ENCODE measurements at places on chromosomes 12 and 14. TPM values are rescaled to one million over a fixed set of nuclear protein-coding genes. Genes with fewer than 3 reads are reported as not detected.

- DNase-seq: peak; percentile 11
Measured at GRCh38 chr14:76292561-76292960, 83.4 kb upstream of the ESRRB start.

CAPZA3 gene
- total RNA-seq: not detected

MORN3 gene
- 1.3 TPM for total RNA-seq

GRCh38 chr12:591167-592023, 71.8 kb downstream of the NINJ2 start:
- DNase-seq: peak; percentile 77

GRCh38 chr12:12874029-12874428, 17.3 kb upstream of the GPRC5A start:
- DNase-seq: no peak

KRT78 gene
- total RNA-seq: not detected

GRCh38 chr12:9115731-9116559, at the start of gene A2M:
Gene A2M (minus strand): TSS chr12:9115919. CDS start chr12:9115849, 70 bp downstream.
- no peak for DNase-seq

GPR162 gene
- total RNA-seq: 14.7 TPM

- DNase-seq: no peak
Measured at GRCh38 chr14:24974591-24975374, 75.2 kb downstream of the STXBP6 start.

DNA sequence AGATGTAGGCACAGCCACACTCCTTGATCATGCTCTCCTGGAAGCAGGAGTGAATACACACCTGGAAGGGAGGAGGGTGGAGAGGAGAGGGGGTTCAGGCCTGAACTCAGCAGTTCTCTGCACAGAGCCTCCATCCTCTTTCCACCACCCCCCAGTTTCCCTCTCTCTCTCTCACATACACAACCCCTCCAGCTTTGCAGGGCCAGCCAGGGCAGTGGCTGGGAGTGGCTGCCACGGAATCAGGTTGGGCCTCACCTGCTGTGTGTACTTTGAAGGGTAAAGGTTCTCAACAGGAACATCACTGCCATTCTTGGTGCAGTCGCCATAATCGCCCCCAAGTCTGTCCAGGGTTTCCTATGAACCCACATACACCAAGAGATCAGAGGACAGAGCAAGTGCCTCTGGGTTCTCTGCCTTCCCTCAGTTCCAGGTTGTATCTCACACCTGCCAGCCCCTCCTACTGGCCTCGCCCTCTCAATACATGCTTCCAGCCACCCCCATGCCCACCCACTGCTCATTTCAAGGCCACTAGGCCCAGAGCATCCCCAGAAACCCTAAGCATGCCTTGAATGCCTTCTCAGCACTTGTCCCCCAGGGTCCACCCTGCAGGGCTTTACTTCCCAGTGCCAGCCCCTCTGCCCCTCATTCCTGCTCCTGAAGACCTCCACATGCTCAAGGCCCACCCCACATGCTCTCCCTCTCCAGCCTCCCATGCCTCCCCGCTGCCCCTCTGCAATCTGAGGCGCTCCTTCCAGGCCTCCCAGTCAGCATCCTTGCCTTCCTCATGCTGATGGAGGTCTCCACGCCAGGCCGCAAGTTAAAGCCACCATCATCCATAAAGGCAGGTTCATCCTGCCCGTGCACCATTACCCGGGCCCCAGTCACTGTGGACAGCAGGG, 12.9 kb upstream of the TNFRSF1A start:
- peak; percentile 53 for DNase-seq

SERPINA10 gene
- not detected for total RNA-seq

DNA sequence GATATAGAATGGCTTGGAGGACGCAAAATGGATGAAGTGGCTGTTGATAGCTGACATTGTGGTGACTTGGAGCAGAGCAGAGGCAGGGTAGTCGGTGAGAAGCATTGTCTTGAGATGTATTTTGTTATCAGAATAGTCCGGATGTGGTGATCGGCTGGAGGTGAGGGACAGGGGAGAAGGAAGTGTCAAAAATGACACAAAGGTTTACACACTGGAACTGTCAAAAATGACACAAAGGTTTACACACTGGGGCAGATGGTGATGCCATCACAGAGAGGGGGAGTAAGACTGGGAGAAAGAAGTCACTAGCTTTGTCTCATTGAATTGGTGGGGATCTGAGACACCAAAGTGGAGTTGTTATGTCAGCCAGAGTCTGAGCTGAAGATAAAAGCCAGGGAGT, 30.1 kb downstream of the CDKL1 start:
- no peak for DNase-seq

DNA sequence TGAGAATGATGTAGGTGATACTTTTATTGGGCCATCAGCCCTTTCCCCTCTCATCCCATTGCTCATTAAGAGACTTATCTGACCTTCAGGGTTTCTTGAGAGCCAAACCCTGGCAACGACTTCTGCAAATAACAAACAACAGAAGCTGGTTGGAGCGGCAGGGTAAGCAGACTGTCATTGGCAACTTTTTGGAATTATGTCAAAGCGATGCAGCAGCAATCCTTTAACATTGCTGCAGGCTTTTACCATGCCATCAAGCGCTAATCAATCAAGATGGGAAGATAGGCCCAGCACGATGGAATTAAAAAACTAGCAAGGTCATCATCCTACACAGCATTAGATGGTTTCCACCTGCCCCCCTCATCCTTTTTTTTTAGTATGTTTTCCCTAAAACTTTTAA, 406.1 kb upstream of the PDE3A start:
- DNase-seq: no peak

CLEC9A gene
- total RNA-seq: not detected

KERA gene
- not detected for total RNA-seq

CLEC12A gene
- not detected for total RNA-seq

DNA sequence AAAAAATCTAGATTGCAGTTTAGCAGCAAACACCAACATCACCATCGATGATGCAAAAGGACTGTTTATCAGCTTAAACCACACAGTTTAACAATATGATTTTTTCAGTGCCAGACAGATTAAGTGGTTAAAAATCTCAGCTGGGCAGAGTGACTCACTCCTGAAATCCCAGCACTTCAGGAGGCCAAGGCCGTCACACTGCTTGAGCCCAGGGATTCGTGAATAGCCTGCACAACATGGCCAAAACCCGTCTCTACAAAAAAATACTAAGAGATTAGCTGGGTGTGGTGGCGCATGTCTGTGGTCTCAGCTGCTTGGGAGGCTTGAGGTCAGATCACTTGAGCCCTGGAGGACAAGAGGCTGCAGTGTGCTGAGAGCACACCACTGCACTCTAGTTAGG, 8.9 kb downstream of the RSRC2 start:
- DNase-seq: peak; percentile 52

GPR84 gene
- total RNA-seq: 0.20 TPM

GRCh38 chr12:127162307-127162706, 1104.7 kb upstream of the TMEM132C start:
- DNase-seq: peak; percentile 78

DNA sequence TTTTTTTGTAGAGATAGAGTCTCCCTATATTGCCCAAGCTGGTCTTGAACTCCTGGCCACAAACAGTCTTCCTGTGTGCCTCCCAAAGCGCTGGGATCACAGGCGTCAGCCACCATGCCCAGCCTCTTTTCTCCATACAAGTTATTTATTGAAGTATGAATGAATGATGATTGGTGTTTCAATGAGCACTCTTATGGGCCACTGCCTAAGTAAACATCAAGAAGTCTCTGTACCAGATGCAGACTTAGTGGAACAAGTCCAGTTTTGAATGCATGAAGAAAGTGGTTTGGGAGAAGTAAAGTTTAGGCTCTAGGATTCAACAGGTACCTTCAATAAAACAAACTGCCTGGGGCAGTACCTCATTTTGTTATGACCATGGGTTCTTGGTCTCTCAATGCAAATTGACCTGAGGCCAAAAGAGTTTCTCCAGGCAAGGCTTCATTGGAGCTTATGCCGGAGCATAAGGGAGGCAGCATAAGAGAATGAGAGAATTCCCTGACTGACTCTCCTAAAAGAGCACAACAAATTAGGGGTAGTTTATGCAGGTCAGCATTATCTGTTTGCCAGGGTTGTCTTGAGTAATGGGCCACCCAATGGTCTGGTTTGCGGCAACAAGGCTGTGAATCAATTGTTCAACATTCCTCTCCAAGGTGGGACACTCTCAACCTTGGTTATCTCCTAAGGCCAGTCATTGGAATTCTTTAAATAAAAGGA, 1.1 kb upstream of the GMFB start:
- DNase-seq: peak; percentile 48

- no peak for DNase-seq
Measured at GRCh38 chr14:81474148-81474492, 59.5 kb downstream of the SEL1L start.

GRCh38 chr12:65518771-65519170, 240.3 kb downstream of the MSRB3 start:
- DNase-seq: no peak

DNA sequence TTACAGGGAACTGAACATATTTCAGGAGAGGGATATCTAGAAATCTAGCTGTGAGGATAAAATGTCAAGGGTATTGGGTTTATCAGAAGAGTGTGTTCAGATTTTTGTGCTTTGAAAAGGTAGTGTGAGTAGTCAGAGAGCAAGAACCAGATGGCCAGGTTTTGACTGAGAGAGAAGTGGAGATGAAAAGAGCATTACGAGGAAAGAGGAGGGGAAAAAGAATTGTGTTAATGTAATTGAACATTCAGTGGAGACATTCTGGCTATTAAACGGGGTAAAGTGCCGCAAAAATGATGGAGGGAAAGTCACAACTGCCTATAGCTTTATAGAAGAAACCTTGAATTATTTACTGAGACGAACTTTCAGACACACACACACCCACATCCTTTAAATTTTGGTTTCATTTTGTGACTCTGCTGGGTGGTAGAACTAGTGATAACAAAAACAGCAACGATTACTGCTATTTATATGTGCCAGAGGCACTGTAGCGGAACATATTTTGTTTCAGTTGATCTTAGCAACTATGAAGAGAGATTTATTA, 213.6 kb downstream of the ERC1 start:
- DNase-seq: no peak

GRCh38 chr12:34348836-34349672, 326.8 kb downstream of the ALG10 start:
- no peak for DNase-seq

GRCh38 chr14:94439453-94440057, 13.0 kb downstream of the SERPINA11 start:
- DNase-seq: no peak

DNA sequence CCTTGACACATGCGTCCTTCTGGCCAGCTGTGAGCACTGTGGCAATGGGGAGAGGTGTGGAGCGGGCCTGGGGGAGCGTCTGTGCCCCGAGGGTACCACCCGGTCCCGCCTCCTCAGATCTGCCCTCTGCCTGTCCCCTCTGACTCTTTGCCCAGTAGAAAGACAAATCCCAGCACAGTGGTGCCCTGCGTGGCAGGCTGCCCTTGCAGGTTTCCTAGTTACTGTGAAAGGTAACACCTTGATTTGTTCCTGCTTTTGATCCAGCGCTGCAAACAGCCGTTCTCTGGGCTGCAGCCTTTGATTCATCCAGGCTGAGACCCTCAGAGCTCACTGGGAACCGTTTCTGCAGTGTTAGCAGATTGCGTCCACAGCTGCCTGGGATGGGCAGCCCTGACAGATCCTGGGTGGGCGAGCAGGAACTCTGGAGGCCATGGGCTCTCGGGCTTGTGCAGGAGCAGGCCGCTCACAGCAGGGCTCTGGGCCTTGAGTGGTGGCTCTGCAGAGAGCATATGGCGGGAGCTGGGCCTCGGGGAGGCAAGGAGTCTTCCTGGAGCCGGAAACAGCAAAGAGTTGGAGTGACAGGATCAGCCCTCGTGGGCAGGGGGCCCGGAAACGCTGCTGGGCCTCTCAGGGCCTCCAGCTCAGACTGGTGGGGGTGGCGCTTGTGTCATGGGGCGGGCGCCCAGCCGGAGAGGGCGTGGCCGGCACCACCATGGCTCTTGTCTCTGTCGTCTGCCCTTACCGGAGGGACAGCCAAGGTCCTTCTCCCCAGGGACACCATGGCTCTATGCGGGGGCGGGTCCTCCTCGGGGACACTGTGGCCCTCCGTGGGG, 16.6 kb downstream of the FBRSL1 start:
- DNase-seq: peak; percentile 79

- no peak for DNase-seq
Measured at GRCh38 chr14:87494010-87494409, 499.0 kb downstream of the GALC start.

GRCh38 chr12:105852951-105853350, 285.8 kb downstream of the NUAK1 start:
- no peak for DNase-seq

DNA sequence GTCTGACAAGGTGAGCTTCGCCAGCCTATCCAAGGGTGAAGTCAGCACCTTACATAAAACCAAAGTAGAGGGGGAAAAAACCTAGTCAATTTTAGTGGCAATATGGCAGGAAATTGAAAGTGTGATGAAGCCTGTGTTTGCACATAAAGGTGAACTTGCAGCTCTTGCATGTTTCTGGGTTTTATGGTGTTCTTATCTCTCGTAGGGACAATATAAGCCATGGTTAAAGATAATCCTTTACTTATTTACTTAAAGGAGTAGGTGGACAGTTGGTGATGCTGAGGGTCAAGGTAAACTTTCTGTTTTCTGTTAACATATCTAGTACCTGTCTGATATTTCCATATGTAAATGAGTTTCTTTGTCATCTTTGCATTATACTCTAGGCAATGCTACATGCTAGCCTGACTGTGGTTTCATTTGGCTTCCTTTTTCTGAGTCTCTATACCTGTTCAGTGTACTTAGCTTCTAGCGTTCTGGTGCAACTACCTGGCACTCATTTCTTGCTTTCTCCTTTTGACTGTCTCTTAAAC, 32.8 kb downstream of the CCDC91 start:
- DNase-seq: no peak

ATXN2 gene
- 85.7 TPM for total RNA-seq

- DNase-seq: no peak
Measured at GRCh38 chr12:106764738-106765137, 9.7 kb upstream of the RIC8B start.

CLEC4C gene
- total RNA-seq: not detected
